Hematopoietic multipotent progenitor cell treated with erythropoietin and hydrocortisone succinate and interleukin-3 and kit ligand, for 15 days (in vitro differentiated cells): ENCODE measurements at places on chromosomes 6 and 20.

DNA sequence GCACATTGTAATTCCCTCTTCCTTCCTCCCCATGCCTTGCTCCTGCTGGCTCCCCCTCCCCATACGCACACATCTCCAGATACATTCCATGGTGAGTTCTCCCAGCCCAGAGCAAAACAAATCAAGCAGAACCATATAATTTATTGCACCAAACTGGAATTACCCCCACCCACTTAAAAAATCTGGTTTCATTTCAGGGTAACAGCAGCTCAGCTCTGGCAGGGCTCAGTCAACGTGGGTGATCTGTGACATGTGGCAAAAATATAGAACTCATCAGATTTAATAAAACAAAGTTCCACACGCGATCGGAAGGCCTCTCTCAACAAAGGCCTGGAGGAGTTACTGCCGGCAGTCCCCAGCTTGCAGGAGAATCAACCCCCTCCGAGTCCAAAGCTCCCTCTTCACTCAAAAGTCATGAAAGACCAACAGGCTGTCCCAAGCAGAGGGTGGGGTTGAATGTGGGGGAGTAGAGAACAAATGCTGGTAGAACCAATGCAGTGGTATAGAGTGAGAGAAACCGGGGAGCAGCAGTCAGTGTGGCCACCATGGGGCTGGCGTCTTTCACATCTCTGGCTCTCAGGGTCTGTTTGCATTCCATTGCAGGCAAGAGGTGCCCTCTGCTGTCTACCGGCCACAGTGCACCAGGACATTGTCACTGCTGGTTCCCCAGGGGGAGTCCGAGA, 323.3 kb upstream of the NT5E start:
- no peak for DNase-seq

DNA sequence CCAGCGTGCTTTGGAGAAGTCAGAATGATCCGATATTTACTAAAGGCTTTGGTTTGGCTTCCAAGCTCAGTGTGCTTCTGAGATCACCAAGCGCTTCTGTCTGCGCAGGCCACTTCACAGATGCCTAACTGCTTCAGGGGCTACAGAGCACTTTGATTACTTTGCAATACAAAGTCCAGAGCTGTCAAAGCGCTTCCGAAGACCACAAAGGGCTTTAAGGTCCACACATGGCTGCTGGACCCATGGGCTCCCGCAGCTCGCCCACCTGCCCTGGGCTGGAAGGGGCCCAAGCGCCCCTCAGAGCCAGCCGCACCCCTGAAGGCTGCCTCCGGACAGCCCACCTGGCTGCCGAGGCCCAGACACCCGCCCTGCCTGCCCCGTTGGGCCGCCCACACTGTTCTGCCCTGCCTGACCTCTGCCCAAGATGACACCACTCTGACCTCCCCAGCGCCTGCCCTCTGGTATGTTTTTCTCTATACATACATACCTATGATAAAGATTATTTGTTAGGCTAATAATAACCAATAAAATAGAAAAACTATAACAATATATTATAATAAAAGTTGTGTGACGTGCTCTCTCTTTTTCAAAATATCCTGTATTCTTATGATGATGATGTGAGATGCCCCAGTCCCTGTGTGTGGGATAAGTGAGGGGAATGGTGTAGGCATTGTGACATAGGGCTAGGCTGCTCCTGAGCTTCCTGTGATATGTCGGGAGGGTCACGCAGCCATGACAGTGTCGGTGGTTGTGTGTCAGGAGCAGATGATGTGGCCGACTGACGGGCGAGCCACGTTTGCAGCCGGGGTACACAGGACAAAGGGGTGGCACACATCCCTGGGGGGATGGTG, 22.6 kb downstream of the DYNLT1 start:
- DNase-seq: no peak

- peak; percentile 47 for DNase-seq
Measured at GRCh38 chr6:15343490-15344191, 97.8 kb downstream of the JARID2 start.

- DNase-seq: no peak
Measured at GRCh38 chr6:12886961-12887775, 170.6 kb downstream of the PHACTR1 start.

DNA sequence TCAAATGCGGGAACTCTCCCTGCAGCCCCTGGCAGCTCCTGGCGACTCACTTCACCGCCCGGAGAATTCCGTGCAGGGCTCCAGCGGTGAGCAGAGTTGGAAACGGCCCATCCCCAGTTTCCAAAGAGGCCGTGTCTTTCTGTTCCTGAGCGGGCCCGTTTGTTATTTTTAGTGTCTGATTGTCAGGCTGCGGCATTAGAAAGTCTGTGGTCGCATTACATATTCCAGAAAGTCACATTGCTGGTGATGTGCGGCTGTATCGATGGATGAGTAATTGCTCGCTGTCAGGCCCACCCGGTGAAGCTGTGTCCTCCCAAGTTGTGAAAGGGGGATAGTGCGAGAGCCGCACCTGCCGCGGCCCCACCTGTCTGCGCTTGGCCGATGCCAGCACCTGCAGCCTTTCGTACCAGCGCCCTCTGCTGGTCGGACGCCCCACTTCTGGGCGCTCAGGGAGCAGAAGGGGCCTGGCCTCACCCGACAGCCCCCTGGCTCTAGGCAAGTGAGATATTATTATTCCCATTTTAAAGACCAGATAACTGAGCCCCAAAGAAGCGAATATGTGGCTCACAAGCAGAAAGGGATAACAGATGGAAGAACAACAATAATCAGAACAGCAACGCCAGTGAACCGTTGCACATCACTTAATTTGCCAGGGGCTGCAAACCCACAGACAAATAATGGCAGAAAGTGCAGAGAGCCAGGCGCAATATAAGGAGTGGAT, 244.9 kb downstream of the TSHZ2 start:
- DNase-seq: peak; percentile 58

- DNase-seq: no peak
Measured at GRCh38 chr20:63167918-63168520, 47.9 kb downstream of the YTHDF1 start.

DNA sequence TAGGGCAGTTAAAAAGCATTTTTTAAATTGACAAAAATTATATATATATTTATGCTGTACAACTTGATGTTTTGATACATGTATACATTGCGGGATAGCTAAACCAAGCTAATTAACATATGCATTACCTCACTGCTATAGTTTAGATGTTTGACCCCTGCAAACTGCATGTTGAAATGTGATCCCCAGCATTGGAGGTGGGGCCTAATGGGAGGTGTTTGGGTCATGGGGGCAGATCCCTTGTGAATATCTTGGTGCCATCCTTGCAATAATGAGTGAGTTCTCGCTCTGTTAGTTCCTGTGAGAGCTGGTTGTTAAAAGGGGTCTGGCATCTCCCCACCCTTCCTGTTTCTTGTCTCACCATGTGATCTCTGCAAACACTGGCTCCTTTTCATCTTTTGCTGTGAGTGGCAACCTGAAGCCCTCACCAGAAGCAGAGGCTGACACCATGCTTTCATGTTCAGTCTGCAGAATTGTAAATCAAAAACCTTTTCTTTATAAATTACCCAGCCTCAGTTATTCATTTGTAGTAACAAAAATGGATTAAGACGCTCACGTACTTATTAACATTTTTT, 111.8 kb downstream of the MCHR2 start:
- no peak for DNase-seq

DNA sequence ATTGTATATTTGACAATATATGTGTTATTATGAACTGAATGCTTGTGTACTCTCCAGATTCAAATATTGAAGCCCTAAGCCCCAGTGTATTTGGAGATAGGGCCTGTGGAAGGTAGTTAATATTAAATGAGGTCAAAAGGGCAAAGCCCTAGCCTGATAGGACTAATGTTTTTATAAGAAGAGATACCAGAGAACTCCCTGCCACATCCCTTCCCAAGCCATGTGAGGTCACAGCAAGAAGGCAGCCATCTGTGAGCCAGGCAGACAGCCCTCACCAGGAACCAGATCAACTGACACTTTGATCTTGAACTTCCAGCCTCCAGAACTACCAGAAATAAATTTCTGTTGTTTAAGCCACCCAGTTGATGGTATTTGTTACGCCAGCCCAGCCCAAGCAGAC, 36.4 kb upstream of the FBXL4 start:
- DNase-seq: no peak

- DNase-seq: no peak
Measured at GRCh38 chr6:166587631-166588413, 1.3 kb upstream of the RAMACL start.

GRCh38 chr20:380763-381580, 412 bp downstream of the TRIB3 start:
- DNase-seq: peak; percentile 16

DNA sequence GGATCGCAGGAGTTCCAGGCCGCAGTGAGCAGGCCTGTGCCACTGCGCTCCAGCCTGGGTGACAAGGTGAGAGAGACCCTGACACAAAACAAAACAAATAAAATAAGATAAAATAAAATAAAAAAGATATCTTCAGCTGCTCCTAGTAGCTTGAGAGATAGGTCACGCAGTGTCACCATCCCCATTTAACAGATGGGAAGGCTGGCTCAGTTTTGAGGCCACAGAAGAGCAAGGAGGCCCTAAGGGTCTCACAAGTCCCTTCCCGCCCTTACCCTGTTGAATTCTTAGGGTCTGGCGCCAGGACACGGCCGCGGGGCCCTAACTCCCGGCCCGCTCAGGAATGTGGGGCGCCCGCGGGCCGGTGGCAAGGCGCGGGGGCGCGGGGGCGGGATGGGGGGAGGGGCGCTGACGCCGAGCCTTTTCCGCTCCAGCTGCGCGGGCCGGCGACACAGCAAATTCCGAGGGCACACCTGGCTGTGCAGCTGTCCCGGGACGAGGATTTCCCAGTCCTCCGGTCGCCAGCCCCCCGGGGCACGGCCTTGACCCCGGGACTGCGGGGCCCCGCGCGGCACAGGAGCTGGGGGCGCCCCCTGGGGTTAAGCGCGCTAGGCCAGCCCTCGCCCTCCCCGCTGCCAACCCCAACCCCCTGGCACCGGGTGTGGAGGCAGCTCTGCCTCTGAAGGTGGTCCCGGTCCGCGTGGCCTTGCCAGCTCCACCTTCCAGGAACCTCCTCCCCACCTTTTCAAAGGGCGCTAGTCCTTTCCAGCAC, 10.3 kb upstream of the R3HDML start:
- DNase-seq: no peak

DNA sequence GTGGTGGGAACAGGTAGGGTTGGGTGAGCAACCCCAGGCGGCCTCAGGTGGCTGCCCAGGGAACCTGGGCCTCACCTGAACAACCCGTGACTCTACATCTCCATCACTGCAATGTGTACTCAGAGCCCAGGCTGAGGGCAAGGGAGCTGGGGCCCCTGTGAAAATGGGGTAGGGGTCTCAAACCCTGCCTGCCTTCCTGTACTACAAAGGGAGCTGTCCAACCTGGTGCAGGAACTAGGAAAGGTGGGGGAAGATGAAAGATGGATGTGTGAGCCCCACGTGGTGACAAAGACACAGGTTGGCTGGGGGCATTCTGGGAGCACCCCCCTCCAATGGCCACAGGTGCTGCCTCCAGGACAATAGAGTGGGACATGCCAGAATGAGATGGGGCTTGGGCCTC, 62.1 kb upstream of the SLC2A12 start:
- DNase-seq: no peak

DNA sequence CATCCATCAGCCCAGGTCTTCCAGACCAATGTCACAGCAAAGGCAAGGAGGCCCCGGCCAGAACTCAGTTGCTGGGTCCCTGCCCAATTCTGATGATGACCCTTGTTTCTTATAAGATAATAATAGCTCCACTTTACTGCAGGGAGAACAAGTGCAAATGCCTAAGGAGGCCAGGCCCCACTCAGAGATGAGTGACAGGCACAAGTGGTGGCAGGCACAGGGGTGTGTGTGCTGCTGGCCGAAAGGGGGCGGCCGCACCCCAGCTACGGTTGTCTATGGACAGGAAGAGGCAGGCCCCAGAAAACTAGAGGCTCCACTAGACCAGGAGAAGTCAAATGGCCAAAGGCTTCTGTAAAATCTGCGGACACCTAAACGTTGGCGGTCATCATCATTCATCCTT, 28.6 kb downstream of the GNAS-AS1 start:
- DNase-seq: peak; percentile 6

DNA sequence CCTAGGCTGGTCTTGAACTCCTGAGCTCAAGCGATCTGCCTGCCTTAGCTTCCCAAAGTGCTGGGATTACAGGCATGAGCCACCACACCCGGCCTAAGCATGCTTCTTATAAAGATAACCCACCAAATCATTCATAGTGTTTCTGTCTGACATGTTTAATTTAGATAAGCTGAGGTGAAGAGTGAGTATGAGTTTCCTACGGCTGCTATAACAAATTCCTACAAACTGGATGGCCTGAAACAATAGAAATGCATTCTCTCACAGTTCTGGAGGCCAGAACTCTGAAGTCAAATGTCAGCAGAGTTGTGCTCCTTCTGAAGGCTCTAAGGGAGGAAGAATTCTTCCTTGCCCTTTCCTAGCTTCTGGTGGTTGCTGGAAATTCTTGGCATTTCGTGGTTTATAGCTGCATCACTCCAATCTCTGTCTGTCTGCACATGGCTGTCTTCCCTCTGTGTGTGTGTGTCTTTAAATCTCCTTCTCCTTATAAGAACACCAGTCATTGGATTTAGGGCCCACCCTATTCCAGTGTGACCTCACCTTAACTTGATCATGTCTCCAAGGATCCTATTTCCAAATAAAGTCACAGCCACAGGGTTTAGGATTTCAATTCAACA, 29.9 kb downstream of the MAPK13 start:
- no peak for DNase-seq

GRCh38 chr6:93299622-93300021, 119.7 kb downstream of the EPHA7 start:
- no peak for DNase-seq
